Stimulated activated CD4-positive, alpha-beta T cell treated with anti-CD3 and anti-CD28 coated beads, TNF-alpha, amount 100 ng/mL, for 24 hours (primary cell): ENCODE measurements at places on chromosomes 4 and X.

GRCh38 chr4:2413821-2414610, 4.4 kb downstream of the ZFYVE28 start:
- DNase-seq: peak; percentile 28

GRCh38 chrX:21698272-21698671, 40.1 kb upstream of the KLHL34 start:
- DNase-seq: no peak

GRCh38 chrX:141760761-141761160, 62.2 kb upstream of the SPANXD start:
- DNase-seq: no peak

DNA sequence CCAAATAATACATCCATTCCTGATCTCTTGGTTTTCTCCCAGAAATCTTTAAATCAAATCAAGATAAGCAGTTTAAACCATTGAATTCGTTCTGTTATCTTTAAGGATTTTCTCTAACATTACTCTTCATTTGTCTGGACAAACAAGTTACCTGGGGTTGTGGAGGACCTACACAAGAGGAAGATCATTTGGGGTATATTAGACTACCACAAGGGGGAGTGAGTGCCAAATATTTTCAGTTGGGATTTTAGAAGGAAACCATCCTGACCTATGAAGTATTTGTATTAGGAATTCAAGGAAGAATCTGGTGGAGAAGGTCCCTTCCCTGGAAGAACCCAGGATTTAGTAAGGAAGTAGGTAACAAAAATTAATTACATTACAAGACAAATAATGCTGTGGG, 12.0 kb upstream of the DCHS2 start:
- DNase-seq: no peak

DNA sequence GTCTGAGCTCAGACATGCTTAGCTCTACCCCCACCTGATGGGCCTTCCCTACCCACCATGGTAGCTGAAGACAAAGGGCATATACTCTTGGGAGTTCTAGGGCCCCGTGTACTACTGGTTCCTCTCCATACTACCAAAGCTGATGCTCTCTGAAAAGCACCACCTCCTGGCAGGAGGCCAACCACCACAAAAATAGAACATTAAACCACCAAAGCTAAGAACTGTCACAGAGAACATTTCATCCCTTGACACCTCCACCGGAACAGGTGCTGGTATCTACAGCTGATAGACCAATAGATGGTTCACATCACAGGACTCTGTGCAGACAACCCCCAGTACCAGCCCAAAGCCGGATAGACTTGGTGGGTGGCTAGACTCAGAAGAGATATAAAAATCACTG, 13.4 kb downstream of the EDA2R start:
- no peak for DNase-seq

GRCh38 chr4:113776679-113777078, 15.1 kb upstream of the CAMK2D start:
- DNase-seq: no peak

DNA sequence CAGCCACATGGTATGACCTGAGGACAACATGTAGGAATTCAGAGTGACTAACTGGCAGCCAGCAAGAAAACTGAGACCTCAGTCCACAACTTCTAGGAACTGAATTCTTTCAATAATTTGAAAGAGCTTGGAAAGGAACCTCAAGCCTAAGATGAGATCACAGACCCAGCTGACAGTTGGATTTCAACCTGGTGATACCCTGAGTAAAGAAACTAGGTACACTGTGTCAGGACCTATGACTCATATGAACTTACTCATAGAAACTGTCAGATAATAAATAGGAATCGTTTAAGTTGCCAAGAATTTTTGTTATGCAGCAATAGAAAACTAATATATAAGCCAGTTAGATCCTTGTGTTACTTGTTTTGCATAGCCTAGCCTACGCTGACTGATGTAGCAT, 102.4 kb upstream of the DCAF12L1 start:
- DNase-seq: no peak

- DNase-seq: no peak
These were observed 40.0 kb downstream of the CHRDL1 start for GRCh38 chrX:110755611-110756010.

DNA sequence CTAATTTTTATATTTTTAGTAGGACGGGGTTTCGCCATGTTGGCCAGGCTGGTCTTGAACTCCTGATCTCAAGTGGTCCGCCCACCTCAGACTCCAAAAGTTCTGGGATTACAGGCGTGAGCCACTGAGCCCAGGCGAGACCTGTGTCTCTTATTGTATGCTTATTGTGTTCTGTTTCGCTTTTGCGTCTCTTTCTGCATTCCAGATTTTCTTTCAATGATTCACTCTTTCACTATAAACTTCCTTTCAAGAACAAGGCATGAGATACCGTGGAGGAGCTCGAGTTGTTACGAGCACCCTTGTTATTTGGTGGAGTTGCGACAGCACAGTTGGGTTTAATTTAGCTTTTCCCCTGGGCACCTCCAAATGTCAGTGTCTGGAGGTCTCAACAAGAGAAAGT, 366.7 kb upstream of the FAT1 start:
- no peak for DNase-seq

DNA sequence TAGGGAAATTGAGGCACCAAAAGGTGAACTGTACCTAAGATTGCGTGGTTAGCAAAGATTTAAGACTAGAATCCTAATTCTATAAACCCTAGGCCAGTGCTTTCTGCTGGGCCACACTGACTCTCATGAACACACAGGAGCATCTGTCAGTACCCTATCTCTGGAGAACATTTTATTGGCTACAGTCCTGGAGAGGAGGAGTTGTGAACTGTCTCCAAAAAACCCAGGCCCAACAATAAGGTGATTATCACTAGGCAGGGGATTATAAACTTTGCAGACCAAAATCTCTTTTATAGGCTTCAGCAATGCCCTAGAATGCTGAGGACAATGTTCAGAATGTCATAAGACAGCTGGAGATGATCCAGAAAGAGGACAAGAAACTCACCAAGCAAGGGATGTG, 24.1 kb downstream of the OPHN1 start:
- DNase-seq: no peak
